M059J (cell line): ENCODE measurements at places on chromosomes 4 and X. TPM values are rescaled to one million over a fixed set of nuclear protein-coding genes. Genes with fewer than 3 reads are reported as not detected.
A peak's percentile ranks its signal among the peaks of the same experiment; 100 is the strongest.

Gene TCEAL6
- not detected in 2 replicates for total RNA-seq

Gene TMEM271
- total RNA-seq = not detected in 2 replicates

Gene TAF7L
- total RNA-seq = not detected in 2 replicates

DNA sequence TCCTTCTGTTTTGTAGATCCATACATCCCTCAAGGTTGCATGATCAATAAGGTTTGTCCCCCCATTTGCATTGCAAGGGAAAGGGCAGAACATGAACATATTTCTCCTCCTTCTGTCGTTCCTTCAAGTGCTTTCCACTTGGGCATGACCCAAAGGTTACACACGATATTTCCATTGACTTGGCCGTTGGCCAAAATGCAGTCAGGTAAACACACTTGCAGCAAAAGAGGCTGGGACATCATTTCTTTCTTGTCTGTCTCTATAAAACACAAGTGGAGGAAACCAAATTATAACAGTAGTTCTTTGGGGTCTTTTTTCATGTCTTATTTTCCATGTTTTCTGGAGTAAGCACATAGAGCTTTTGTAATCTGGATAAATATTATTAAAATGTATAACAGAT lies 156.1 kb downstream of the FRAS1 start:
- no peak for DNase-seq

DNA sequence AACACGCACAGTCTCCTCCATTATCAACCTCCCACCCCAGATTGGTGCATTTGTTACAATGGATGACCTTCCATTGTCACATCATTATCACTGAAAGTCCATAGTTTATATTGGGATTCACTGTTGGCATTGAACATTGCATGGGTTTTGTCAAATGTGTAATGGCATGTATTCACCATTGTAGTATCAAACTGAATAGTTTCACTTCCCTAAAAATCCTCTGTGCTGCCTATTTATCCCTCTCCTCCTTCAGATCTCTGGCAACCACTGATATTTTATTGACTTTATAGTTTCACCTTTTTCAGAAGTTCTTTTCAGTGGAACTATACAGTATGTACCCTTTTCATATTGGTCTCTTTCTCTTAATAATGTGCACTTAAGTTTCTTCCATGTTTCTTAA lies 1565.4 kb downstream of the PCDH18 start:
- DNase-seq = no peak

GRCh38 chrX:153901753-153902140 lies 2.7 kb upstream of the AVPR2 start:
- DNase-seq = peak; percentile 45

- DNase-seq = no peak
Measured at GRCh38 chrX:12570859-12571501, 220.2 kb upstream of the PRPS2 start.

DNA sequence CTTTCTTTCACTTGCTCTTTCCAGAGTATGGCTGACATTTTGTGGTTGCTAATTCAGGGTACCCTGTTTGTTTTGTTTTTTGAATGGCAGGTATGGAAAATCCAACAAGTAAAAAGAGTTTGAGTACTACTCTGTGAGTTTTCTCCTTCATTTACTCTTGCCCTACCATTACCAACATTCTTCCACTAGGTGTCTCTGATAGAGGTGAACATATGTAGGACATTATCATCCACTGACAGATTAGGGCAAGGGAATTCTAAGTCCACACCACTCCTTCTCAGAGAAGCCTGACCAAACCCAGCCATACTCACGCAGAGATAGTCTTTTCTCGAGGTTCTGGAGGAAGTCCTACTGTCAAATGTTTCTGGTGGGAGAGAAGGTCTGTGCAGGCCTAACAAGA lies 36.7 kb upstream of the HDAC8 start:
- DNase-seq = peak; percentile 20

- no peak for DNase-seq
Measured at GRCh38 chr4:185344743-185345538, 50.8 kb downstream of the LRP2BP start.

Gene PGAM4
- total RNA-seq = not detected in 2 replicates

Gene PPAT
- total RNA-seq = 15.0 and 21.6 TPM in 2 replicates

DNA sequence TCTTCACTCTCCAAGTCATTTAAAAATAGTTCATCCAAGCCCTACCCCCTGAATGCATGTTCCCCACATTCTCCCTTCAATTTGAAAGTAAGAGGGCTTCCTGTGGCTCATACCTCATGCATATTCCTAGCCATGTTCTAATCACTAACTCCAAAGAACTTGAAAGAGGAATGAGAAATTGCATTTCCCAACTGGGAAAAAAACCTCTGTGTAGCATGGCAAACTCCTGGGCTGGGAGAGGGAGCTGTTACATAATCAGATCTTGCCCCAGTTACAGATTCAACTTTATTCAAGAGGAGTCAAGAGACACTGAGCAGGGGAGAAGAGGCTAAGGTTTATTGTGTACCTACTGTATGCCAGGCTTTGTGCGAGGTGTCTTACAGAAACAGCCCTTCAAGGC lies 90.2 kb downstream of the SLC2A9 start:
- no peak for DNase-seq

DNA sequence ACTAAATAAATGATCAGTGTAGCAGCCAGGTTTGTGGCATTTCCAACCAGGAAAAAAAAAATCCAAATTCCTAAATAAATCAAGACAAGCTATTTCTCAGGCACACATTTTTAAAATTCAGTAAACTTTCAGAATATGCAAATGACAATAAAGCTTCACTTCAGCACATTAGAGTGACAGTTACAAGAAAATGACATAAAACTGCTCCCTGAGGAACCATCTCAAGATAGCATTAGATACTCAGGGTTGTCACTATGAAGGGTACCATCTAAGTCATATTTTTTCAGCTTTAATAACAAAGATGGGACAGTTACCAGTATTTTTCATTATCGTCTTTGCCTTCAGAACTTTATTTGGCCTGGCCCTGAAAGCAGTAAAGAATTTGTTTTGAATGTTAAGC lies 411.3 kb upstream of the RASGEF1B start:
- no peak for DNase-seq

Gene SPACA5B
- not detected in 2 replicates for total RNA-seq

Gene MAGEB1
- total RNA-seq = not detected in 2 replicates

- no peak for DNase-seq
Measured at GRCh38 chrX:119871245-119871598, 311 bp downstream of the RNF113A start.

Gene ETDC
- total RNA-seq = not detected in 2 replicates

DNA sequence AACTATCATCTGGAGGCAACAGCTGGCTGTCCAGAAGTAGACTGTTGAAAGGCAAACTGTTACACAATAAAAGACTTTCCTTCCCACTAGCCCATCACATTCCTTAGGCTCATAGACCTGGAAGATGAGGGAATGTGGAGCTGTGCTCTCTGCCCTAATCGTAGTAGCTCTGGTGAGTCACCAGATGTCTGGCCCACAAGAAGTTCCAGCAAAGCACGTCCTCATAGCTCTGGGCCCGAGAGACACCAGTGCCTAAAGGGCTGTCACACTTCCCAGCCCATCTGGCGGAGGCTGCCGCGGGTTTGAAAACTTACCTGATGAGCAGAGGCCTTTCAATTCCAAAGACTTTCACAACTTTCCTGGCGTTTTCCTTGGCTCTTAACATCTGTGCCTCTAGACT lies 81.7 kb upstream of the STOX2 start:
- peak; percentile 75 for DNase-seq

DNA sequence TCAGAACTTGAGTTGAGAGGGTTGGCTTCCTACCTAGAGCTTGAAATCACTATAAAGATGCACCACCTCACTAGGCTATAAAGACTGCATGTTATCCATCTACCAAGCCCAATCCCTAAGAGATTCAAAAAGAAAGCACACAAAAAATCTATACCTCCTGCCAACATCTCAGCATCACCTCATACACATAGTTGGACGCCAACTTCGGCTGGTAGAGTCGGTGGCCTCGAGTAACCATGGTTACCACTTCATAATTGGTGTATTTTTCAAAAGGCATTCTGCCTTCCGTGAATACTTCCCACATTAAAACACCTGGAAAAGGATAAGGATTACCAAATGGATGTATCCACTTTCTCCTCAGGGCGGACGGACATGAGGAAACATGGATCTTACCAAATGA lies 4.5 kb upstream of the TXK start:
- no peak for DNase-seq

DNA sequence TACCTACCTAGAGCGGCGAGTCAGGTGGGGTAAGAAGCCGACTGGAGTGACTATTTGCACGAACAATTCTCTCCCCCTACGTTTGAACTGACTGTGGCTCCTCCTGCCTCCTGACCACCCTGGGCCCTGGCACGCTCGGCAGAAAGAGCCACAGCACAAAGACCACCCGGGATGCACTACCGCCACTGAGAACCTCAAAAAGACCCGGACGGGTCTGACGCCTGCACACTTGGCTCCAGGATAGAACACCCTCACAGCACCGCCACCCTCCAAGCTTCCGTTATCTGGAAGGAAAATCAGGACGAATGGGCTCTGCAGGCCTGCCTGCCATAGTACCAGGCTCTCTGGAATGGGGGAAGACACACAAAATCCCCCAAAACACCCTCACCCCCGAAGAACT lies 2.2 kb downstream of the LRPAP1 start:
- DNase-seq = no peak

- DNase-seq = peak; percentile 91
Measured at GRCh38 chr4:65670331-65671031, at the start of gene EPHA5. TSS of gene EPHA5 (minus strand) at chr4:65670489. CDS start at chr4:65669742, 747 bp downstream.

DNA sequence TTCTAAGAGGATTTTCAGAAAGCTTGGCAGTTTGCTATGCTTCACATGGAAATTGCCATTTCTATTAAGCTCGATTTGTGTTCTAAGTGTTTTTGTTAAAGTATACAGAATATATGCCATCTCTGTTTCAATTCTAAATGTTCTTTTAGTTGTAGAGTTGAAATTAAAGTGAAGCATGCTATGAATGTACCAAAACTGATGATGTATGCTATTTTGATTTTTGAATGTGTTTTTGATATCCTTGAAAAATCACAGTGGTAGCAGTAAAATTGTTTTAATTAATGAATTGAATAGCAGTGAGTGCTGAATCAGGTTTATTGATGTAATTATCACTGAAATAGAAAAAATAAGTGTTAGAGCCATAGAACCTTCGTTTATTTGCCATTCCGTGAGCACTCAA lies 110.9 kb downstream of the TENM3 start:
- DNase-seq = no peak

Gene NUP62CL
- not detected in 2 replicates for total RNA-seq

DNA sequence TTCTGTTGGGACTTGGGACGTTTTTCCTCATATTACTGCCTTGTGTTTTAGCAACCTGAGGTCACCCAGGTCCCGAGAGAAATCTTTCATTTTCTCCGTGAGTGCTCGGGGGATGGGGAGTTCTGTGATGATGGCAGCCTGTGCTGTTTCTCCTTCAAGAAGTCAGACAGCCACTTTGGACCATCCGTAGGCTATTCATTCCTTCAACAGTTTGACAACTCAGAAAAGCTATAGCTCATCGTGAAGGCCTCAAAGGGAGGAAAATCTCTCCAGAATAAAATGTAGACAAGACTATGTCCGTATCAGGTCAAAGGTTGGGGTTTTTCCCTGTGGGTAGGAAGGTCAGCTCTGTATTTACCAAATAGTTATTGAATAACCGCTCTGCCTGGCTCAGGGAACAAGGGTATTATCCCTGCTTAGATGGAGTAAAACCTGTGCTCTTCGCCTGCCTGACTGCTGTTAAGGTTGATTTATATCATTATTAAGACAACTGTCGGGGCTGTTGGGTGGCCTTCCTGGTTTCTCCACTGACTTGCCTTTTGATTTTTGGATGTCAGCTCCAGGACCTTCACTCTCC lies 36.6 kb downstream of the FAM114A1 start:
- no peak for DNase-seq

Gene EDA
- 0.30 TPM in 1 of 2 replicates, not detected in the other for total RNA-seq

Gene FGF5
- 2.0 and 4.5 TPM in 2 replicates for total RNA-seq

GRCh38 chrX:93985344-93986307 lies 311.6 kb downstream of the FAM133A start:
- DNase-seq = no peak

GRCh38 chr4:165058666-165059065 lies 5.0 kb downstream of the TRIM75 start:
- no peak for DNase-seq
